ENCODE measurements at places on chromosomes 5 and 9. TPM values are rescaled to one million over a fixed set of nuclear protein-coding genes. Genes with fewer than 3 reads are reported as not detected.

PPP3R2 gene
- not detected for total RNA-seq

ELAVL2 gene
- total RNA-seq: 1.6 TPM

RELL2 gene
- 12.5 TPM for total RNA-seq

DNA sequence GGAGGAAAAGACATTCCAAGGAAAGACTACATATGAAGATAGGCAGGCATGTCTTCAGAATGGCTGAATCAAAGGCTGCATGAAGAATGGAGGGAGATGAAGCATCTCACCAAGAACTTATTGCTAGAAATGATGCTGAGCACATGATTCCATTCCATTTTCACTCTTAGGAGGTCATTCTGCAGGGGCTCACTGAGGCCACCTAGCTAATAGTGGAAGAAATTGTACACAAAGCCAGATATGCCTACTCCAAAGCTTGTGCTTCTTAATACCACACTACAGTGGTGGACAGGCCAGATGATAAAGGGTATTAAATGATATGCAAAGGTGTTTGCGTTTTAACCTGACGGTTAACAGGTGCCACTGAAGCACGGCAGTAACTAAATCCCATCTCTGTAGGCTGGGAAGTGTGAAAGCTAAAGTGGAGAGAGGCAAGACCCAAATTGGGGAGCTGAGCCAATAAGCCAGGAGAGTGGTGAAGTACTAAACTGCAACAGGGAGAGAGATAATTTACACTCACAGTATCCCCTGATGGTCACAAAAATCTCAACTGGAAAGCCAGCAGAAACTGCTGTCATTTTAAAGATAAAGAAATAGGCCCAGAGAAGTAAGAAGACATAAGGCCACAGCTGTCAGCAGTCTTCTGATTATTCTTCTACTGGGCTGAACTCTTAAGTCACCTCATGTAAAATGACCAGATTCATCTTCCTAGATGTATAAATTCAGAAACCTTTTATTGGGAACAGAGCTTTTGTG lies 14.6 kb downstream of the NDUFA8 start:
- DNase-seq: no peak
